Right ventricle myocardium superior (tissue), 1 donor: ENCODE measurements at places on chromosomes 4 and X. TPM values are rescaled to one million over a fixed set of nuclear protein-coding genes. Genes with fewer than 3 reads are reported as not detected.

SOX3 gene
- not detected for total RNA-seq

DNA sequence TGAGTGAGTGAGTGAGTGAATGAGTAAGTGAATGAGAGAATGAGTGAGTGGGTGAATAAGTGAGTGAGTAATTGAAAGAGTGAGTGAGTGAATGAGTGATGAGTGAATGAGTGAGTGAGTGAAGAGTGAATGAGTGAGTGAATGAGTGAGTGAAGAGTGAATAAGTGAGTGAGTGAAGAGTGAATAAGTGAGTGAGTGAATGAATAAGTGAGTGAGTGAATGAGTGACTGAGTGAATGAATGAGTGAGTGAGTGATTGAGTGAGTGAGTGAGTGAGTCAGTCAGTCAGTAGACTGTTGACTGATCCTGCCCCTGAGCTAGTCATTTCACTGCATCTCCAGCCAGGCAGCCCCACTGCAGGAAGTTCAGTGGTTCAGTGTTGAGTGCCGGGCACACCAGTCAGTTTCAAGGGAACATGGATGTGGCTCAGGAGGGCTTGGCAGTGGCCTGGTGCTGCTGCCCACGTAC, 228.4 kb upstream of the PSAPL1 start:
- DNase-seq = no peak

DNA sequence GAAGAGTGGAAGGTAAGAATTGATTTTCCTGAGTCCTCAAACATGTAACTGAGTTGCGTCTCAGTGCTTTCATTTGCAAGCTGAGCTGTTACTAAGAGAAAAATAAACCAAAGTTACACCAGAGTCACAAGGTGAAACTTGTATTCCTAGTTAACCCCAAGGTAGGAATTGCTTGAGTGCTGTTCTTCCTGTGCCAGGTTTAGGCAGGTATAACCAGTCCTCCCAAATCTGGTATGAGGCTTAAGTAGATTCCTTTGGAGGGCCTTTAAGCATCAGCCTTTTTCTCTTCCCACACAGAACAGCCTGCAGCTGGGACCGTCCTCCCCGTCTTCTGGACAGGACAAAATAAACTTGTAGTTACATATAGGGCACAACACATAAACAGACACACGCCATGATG, 2.3 kb upstream of the BTC start:
- no peak for DNase-seq

DNA sequence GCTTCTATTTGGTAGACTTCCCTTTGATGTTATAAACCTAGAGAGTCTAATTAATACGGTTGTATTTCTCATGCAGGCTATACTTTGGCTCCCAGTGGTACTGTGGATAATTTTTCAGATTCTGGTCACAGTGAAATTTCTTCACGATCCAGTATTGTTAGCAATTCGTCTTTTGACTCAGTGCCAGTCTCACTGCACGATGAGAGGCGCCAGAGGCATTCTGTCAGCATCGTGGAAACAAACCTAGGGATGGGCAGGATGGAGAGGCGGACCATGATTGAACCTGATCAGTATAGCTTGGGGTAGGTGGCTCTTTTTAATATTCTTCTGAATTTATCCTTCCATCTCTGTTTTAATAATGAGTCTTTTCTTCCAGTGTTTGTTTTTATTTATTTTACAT, 249.7 kb downstream of the RAPGEF2 start:
- no peak for DNase-seq

DNA sequence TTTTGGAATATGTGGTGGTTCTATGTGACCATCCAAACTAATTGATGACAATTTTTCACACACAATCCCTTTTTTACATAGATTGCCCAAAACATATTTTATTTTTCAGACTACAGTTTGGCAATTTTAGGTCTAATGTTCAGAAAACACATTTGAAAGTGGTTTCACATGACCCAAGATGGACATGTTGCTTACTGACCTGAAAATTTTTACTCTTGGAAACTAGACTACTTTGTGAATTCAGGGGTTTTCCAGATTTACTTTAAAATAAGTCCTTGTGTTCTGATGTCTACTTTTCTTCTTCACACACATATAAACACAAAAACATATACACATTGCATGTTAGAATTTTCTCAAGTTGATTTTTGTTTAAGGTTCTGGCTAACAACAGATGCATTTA, 79.5 kb downstream of the HMGB2 start:
- DNase-seq = no peak

- DNase-seq = no peak
Measured at GRCh38 chrX:54817220-54817820, 9.8 kb downstream of the MAGED2 start.

TEX13D gene
- total RNA-seq = not detected

ANKRD17 gene
- 46.0 TPM for total RNA-seq

NSUN7 gene
- 1.5 TPM for total RNA-seq

GRCh38 chr4:108393890-108394472, 225.2 kb upstream of the LEF1 start:
- DNase-seq = no peak

NLGN3 gene
- 0.38 TPM for total RNA-seq

MMRN1 gene
- 2.3 TPM for total RNA-seq

GNRHR gene
- not detected for total RNA-seq

DNA sequence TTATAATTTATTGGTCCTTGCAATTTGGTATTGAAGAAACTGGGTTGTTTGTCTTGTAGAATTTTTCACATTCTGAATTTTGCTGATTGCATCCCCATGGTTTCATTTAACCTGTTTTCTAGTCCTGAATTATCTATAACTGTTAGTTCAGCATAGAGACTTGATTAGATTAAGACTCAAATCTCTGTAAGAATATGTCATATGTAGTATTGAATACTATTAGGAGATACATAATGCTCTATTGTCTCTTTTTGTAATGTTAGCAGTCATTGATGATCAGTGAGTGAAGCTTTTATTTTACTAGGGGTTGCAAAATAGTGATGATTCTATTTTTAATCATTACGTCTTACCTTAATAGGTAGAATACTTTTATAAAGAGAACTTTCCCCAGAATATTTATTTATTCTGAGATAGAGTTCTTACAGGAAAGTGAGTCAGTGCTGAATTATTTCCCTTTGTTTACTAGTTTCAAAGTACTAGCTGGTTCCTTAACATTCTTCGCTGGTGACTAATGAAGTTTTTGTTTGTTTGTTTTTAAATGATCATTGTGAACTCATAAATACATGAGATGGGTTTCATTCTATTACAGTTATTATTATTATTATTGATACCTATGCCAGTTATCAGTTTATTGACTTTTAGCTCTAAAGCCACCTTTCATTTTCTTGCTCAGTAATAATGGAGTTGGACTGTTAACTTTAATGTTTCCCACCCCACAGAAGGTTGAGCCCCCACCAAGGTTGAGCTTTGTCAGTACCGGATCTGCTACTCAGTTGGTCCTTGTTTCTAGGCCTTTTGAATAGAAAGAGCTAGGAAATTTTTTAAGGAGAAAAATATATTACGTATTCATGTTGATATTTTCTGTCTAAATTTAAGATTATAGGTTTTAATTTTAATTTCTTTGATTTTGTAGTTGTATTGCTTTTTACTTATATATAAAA, 102.3 kb downstream of the LARP1B start:
- DNase-seq = no peak

PPBP gene
- 0.32 TPM for total RNA-seq

- DNase-seq = no peak
Measured at GRCh38 chr4:105472871-105473323, 965 bp downstream of the PPA2 start.

DNA sequence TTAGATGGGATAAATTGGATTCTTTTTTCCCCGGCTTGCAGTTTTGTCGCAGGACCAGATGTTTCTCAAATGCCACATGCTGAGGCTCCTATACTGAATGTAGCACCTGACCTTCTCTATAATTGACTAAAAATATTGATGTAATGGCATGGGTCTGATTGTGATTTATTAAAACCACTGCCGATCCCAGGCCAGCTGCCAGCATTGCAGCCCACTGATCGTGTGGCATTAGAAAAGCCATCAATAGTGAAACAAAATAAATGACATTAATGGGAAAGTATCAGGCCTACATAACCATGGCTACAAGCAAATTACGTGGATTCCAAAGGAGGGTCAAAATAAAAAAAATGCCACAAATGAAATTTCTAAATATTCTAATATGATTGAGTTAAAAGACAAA, 98.7 kb downstream of the MAB21L2 start:
- no peak for DNase-seq

TBC1D25 gene
- total RNA-seq = 13.9 TPM
